T-cell (primary cell): ENCODE measurements at places on chromosomes 6 and 20.
A peak's percentile ranks its signal among the peaks of the same experiment; 100 is the strongest.

DNA sequence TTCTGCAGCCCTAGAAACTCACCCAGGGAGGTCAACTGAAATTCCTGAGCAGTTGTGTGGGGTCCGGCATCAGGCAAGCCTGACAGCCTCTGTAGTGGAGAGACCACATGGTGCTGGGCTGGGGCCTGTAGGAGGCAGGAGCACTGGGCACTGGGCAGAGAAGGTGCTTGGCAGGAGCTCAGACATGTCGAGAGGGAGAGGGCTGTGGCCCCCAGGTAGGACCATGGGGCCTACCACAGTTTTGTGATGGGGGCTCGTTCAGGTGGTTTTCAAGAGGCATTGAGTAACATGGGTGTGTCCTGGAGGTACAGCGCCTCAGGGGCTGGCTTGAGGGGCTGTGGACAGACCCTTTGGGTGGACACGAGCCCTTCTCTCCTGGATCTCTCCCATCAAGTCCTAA, 15.9 kb downstream of the SLC22A23 start:
- DNase-seq, result no peak

DNA sequence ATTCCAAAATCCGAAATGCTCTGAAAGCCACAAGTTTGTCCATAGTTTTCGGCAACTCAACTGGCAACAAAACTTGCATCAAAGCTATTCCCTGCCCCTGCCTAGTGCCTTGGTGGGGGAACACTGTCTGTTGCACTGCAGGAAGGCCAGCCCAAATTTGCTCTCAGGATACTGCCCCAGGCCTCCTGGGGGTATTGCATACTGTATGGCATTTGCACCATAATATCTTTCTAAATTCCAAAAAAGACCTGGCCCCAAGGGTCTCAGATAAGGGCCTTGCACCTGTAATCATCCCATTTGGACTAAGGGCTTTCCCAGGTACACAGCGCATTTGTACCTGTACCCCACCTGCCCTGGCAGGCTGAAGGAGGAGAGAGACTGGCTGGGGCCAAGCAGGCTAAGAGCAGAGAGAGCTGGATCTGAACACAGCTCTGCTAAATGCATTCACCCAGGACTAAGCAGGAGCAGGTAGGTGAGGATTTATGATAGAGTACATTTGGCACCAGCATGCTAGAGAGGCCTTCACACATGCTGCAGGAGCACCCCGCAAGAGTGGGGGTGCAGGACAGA, 4.0 kb upstream of the GRM4 start:
- no peak for DNase-seq

- no peak for DNase-seq
Measured at GRCh38 chr6:101595276-101595675, 201.8 kb downstream of the GRIK2 start.

GRCh38 chr6:145235207-145235606, 500.1 kb downstream of the EPM2A start:
- no peak for DNase-seq

GRCh38 chr6:113530769-113531168, 326.4 kb upstream of the MARCKS start:
- DNase-seq, result no peak

- no peak for DNase-seq
Measured at GRCh38 chr20:43389839-43390626, 67.7 kb upstream of the SRSF6 start.

- DNase-seq, result no peak
Measured at GRCh38 chr20:25237610-25238318, 10.1 kb upstream of the PYGB start.

DNA sequence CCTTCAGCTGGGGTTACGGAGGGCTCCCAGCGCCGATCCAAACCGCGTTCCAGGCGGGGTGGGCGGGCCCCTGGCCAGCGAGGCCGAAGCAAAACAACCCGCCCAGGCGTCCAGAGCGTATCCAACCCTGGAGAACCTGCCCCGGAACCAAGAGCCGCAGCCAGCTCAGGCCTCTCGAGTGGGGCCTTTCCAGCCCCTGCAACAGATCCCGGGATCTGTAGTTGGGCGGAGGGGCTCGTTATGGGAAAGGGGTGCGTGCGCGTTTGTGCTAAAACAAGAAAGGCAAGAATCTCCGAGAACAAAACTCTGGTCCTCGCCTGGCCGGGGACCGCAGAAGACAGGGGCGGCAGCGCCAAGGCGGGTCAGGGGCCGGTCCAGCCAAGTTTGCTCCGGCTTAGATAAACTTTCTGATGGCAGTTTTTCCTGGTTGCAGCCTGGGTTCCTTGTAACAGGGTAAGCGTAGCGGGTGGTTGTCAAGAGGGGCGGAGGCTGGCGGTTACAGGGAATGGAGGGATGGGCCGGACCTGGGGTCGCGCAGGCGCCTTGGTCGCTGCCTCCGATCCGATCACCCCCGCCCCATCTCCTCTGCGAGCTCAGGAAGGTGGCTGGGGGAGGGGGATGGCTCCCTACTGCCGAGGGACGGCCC, 448 bp upstream of the RIN2 start:
- no peak for DNase-seq

DNA sequence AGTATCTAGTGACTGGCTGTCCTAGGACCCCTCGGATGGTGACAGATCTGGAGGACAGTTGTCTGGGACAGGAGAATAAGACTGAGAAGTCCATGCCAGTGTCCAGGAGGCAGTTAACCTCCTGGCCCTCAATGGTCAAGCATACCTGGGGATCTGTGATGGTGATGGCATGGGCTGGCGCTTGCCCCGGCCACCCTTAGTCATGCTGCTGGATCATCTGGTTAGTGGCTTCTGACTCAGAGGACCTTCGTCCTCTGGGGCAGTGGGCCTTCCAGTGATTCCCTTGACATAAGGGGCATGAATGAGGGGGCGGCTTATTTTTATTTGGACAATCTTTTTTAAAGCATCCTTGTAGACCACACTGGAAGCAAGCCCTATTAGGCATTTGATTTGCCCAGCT, 24.0 kb upstream of the SF3B5 start:
- DNase-seq, result no peak

GRCh38 chr6:145155873-145156782, 579.2 kb downstream of the EPM2A start:
- no peak for DNase-seq

- no peak for DNase-seq
Measured at GRCh38 chr20:24004471-24004870, 15.9 kb upstream of the GGTLC1 start.

DNA sequence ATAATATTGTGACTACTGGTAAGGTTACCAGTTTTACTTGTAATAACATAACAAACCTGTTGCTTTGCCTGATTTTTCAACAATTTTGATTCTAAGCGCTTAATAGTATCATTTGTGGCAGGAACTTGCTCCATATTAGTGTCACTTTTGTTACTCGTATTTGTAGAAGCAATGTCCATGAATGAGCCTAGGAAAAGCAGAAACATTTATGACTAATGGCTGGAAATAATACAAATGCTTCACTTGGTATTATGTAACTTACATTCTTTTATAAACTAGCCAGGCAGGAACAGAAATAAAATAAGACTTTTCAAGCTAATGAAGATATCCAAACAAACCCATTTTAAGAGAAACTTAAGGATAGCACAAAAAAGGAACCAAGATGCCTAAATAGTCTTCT, 38.9 kb downstream of the MAP3K7 start:
- no peak for DNase-seq

GRCh38 chr20:35571555-35571954, 29.7 kb downstream of the ERGIC3 start:
- no peak for DNase-seq

- no peak for DNase-seq
Measured at GRCh38 chr6:139533573-139534471, 159.4 kb upstream of the CITED2 start.

- no peak for DNase-seq
Measured at GRCh38 chr6:22783931-22784330, 214.6 kb downstream of the HDGFL1 start.

DNA sequence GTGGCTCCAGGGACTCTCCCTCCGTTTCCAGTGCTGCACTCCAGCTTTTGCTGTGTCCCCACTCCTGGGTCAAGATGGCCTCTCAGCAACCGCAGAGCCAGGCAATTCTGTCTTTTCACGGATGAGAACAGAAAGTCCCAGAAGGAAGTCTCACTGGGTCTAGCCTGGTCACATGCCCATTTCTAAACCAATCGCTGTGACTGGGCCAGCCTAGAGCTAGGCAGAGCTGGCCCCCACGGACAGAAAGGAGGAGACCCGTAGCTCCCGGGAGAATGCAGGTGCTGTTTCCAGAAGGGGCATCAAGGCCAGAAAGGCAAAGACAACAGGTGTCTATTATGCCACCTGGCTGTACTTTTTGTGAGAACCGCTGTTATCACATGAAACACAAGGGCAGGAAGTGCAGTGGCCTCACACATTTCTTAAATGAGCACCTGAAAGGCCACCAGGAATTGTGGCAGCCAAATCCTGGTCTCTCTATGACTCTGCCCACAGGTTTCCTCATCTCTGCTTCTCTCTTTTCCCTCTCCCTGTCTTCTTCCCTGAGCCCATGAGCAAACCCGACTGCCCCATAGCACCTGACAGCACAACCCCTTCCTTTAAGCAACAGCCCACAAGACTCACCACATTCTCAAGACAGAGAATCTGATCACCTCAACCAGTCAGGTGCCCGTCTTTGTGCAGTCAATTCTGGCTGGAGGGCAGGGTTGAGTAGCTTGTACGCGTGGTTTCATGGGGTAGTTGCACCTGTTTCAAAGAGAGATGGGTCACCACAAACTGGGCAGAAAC, 37.1 kb upstream of the B4GALT5 start:
- no peak for DNase-seq

DNA sequence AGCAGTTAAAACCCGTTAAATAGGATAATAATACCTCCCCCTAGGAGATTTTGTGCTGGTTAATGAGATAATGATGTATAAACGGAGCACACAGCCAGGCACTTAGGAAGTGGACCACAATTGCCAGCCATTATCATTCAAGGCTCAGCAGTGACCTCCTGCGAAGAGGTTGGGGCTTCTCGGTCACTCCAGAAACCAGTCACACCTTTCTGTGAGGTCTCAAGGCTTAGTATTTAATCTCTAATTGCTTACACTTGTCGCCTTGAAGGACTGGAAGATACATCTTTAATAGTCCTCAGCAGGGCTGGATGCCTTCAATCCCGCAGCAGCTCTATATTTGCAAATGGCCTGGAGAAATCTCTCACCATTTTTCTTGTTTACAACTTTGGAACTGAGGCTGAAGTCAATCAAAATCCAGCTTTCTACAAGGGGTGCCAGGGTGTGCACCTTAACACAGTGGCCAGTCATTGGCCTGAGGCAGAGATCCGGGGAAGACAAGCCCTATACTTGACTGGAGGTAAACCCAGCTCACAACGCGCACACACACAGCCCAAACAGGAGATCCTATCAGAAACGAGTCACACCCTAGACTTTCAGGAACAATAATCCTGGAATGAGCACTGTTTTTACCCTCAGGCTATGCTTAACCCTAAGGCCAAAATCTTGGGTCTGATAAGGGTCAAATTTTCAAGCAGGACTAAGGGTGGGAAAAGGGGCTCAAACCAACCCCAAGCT, 1.2 kb downstream of the POU5F1 start:
- no peak for DNase-seq

DNA sequence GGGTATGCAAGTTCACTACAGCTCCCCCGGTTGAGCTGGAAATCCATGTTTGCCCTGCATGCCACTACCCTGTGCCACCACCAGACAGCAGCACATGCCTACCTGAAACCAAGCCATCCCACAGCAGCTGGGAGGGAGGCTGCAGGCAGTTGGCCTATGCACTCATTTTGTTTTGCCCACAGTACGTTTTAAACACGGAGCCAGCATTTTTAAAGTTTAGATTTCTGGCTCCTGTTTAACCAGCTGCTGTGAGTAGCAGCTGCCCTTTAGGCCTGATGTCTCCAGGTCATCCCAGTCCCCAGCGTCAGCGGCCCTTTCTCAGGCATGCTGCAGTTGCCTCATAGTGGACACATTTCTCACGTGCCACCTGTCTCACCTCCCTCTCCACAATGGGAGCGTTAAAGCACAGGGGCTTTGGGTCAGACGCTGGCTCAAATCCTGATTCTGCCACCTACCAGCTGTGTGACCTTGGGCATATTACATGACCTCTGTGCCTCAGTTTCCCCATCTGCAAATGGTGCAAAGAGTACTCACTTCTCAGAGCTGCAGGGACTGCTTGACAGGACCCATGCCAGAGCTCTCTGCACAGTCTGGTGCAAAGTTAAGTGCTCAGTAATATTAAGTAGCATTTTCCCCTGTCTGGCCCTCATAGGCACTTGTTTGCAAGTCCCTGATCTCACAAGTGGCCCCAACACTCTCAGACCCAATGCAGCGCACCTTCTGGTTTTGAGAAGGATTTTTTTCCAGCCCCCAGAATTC, 8.2 kb upstream of the UBE2V1 start:
- peak; percentile 41 for DNase-seq

DNA sequence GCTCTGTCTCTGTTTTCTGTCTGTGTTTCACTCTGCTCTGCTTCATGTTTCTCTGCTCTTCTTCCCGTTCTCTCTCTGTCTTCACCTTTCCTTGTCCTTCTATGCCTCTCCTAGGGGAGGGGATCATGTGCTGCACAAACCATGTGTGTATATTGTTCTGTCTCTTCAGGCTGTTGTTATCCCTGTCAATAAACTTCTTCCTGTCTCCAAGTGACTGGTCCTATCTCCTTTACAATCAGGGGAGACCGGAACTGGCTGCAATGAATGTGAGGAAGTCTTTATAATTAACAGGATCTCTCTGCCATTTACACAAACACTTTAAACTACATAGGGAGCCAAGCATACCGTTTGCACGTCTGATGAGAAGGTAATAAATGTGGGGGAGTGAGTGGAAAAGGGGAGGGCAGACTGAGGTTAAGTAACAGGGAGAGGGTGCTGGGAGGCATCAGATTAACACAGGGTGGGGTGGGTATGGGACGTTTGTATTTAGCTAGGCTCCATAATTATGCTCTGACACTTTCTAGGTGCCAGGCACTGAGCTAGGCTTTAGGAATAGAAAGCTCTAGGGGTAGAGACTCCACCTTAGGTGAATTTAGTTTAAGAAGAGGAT, 626.1 kb downstream of the DHX35 start:
- DNase-seq, result no peak

DNA sequence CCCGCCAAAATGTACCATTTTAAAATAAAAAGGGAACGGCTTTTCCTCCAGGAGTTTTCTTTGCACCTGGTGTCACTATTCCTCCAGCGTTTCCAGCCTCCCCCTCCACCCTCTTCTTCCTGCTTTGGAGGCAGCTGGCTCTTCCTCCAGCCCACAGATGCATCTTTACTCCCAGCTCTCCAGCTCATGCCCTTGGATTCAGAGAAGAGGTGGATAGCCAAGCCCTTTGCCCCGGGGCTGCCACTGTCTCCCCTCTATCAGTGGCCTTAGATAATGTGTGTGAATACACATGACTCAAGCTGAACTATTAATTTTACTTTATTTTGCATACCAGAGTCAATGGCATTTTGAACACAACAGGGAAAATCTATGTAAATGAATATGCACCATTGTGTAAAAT, 15.3 kb upstream of the CDH4 start:
- no peak for DNase-seq
